Muscle of arm (tissue), 14 donors: ENCODE measurements at places on chromosomes 5 and 9. TPM values are rescaled to one million over a fixed set of nuclear protein-coding genes. Genes with fewer than 3 reads are reported as not detected.

- no peak for DNase-seq
These were observed 32.2 kb downstream of the EXD3 start for GRCh38 chr9:137390553-137391410.

GRCh38 chr5:117201001-117201400 is 626.4 kb upstream of the SEMA6A start:
- DNase-seq, result peak; percentile 48

DNA sequence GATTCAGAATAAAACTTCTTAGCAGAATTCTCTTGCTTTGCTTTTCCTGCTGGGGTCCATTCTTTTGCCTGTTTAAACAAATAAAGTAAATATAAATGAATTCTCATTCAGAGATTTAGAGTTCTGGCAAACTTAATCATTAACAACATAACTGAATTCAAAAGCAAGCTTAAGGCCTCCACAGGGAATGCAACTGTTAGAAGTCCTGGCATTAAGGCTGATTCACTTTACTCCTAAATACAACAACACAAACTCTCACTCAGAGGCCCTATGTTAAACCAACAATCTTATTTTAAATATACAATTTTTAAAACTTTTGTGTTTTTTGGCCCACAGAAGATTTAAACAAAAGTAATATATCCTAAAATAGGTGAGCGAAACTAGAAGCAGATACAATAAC is 178.3 kb downstream of the AP3B1 start:
- DNase-seq, result no peak

- DNase-seq, result no peak
These were observed 3.9 kb downstream of the CYFIP2 start for GRCh38 chr5:157269761-157270272.

DNA sequence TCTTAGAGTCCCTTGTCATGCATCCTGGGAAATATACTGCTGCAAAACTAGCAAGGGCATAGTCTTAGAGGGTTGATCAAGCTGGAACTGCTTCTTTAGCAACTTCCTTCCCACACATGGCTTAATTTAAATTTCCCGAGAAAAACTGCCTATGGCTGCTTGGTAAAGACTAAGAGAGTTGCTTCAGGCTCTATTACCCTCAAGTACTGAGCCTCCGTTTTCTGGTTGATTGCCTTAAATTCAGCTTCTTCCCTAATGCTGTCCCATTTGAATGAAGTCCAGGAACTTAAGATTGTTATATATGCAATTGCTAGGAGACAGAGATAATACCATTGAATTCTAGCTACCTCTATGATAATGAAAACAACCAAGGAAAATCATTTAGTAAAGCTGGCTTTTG is 385.7 kb upstream of the CYLC2 start:
- no peak for DNase-seq

DNA sequence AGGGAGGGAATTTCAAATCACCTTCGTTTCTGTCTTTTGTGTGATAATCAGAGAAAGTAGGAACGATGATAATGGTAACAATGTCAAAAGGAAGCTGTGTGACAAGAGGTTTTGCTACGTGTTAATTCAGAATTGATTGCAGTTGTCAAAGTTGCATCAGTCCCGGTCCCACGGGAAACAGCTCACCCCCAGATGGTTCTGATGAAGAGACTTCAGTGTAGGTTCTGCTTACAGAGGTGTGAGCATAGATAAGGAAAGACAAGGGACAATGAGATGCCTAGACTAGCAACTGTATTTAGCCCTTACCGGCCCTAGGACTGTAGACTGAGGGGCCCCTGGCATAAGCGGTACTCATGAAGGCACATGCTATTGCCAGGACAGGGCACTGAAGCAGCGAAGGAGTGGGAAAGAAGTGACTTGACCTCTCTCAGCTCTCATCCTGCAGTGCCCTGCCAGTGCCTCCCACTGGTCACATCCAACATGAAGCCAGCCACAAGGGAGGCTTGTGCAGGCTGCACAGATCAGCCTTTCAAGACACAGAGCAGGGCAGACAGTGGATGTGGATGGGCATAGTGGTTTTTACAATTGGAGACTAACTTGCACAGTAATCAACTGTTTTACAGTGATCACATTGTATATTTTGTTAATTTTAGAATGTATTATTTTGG is 21.1 kb downstream of the PDE8B start:
- no peak for DNase-seq

DNA sequence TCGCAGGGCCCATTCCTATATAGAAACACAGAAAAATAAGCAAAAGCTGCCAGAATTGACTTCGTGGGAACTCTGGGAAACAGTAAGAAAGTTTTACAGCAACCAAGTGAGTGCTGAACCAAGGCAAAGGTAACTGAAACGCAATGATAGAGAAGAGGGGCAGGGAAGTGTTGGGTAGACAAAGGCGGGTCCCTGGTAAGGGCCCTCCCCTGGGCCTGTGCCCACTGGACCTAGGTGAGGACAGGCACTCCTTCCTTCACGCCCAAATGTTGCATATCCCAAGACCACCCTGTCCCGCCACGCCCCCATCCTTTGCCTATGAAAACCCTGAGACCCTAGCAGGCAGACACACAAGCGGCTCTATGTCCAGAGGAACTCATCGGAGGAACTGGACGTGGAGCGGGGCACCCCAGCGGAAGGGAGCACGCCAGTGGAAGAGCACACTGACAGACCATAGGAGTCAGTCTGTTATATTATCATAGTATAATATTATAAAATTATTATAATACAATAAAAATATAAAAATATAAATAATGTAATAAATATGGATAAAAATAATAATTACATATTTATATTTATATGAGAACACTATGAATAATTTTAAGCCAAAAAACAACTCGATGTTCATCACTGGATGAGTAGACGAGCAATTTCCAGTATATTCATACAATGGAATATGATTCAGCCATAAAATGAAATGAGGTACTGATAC is 27.9 kb downstream of the CDKN2A start:
- DNase-seq, result no peak

DNA sequence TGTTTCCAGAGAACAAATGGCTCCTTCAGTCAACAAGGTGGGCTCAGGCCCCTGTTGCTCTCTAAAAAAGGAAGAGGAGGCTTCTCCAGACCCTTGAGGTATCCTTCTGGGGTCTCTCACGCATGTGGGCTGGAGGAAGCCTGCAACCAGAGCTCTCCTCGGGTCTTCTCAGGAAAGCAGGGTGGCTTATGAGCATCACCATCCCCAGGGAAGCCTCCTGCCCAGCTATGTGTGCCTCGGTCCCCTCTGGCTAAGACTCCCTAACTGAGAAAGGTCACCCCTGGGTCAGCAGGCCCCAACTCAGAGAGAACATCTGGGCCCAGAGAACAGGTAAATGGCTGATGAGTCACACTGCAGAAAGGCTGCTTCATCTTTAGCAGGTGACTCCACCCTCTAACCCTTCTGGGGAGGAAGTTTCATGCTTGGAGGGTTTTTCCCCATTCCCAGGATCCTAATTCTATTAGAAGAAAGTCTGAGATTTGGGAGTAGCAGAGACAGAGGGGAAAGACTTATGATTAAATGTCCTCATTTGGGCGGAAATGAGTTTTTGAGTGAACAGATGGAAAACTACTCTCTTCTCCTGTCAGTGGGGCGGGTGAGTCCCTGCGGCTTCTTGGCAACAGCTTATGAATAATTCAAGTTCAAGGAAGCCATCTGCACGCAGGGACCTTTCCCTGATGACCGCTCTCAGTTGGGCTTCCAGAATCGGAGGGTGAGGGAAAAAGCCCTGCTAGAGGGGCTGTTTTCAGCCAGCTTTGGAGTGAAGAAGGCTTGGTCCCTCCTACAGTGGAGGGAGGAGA is 41.9 kb downstream of the TGFBI start:
- peak; percentile 75 for DNase-seq

- DNase-seq, result no peak
These were observed 70.8 kb downstream of the MRPL36 start for GRCh38 chr5:1728846-1729245.

- DNase-seq, result no peak
These were observed 552 bp downstream of the OTULINL start for GRCh38 chr5:14581891-14582796.

DNA sequence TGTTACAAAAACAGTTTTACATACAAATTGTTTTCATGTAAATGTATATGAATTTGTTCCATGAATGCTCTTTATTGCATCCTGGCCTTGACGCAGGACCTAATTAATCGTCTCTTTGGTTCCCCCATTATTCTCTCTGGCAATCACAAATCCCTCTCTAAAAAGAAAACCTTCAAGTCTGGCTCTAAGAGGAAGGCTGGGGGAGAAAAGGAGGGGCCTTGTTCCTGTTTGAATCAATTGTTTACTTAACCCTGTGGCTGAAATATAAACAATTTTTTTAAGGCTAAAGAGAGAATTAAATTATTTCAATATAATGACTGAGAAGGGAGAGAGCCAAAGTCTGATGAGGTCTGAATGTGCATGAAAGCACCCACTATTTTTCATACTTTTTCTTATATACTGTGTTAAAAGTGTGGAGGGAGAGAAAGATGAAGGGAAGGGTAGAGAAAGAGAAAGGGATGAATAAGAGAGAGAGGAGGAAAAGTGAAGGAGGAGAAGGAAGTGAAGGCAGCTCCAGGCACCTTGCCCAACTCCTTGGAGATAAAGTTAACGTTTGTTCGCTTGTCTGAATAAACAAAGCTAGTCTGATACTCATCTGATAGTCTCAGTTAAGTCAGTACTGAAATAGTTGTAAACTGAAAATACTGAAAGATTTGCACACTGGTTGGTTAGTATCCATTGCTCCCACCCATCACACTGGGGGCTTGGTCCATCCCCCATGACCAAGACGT is 116.4 kb upstream of the SPDL1 start:
- DNase-seq, result no peak

- DNase-seq, result no peak
These were observed 1.7 kb downstream of the AHRR start for GRCh38 chr5:322942-323879.

DNA sequence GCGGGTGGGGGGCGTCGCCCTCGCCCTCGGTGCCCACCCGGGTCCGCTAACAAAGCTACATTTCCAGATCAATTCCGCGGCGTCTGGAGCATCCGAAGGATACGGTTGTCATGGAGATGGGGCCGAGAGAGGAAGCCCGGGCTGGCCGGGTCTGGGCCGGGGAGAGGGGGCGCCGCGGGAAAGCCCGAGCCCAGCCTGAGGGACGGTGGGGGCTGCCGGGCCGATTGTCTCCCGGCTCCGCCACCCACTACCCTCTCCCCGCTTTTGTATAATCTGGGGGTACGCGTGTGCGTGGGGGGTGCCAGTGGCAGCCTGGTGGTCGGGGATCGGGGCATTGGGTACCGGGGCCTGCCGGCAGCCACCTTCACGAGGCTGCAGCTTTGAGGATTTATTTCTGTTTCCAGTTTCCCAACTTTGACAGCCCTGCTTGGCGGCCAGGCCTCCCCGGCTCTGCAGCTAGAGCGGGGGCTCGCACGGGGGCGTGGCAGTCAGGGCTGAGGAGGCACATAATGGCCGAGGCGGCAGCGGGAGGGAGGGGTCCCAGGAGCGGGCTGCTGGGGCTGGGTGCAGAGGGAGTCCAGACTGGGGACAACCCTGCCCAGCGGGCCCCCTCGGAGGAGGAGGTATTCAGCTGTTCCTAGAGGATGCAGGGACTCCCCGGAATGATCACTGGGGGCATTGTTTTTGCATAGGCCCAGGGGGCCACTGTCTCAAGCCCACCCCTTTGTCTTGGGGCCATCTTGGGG is 626 bp downstream of the PSD2 start:
- no peak for DNase-seq

- DNase-seq, result no peak
These were observed 72.3 kb downstream of the SEMA5A start for GRCh38 chr5:9473624-9474023.

DNA sequence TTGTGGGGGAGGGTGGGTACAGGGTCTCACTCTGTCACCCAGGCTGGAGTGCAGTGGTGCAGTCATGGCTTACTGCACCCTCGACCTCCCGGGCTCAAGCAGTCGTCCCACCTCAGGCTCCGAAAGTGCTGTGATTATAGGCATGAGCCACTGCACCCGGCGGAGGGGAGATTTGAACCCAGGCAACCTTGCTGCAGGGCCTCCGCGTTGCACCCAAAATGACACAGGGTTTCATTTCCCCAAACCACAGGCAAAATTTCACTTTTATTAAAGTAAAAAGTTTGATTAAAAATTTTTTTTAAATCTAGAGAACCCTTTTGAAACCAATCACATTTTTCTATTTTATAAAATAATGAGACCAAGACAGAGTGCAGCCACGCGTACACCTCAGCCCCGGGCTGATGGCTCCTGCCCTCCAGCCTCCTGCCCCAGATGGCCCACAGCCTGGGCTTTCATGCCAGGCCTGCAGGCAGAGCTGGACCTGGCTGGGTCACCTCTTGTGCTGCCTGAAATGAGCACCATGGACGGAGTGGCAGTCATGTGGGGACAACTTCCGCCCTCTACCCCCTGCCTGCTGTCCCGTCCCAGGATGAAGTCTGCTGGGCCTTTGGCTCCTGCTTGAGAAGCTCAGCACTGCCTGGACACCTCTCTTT is 30.5 kb downstream of the USP20 start:
- no peak for DNase-seq

- DNase-seq, result no peak
These were observed 19.4 kb downstream of the CCDC171 start for GRCh38 chr9:15572200-15572770.

- no peak for DNase-seq
These were observed at the start of gene THBS4 for GRCh38 chr5:80034962-80035821. Gene THBS4, plus strand, starts transcription at chr5:80035348. Its CDS starts 190 bp downstream, at chr5:80035538.

DNA sequence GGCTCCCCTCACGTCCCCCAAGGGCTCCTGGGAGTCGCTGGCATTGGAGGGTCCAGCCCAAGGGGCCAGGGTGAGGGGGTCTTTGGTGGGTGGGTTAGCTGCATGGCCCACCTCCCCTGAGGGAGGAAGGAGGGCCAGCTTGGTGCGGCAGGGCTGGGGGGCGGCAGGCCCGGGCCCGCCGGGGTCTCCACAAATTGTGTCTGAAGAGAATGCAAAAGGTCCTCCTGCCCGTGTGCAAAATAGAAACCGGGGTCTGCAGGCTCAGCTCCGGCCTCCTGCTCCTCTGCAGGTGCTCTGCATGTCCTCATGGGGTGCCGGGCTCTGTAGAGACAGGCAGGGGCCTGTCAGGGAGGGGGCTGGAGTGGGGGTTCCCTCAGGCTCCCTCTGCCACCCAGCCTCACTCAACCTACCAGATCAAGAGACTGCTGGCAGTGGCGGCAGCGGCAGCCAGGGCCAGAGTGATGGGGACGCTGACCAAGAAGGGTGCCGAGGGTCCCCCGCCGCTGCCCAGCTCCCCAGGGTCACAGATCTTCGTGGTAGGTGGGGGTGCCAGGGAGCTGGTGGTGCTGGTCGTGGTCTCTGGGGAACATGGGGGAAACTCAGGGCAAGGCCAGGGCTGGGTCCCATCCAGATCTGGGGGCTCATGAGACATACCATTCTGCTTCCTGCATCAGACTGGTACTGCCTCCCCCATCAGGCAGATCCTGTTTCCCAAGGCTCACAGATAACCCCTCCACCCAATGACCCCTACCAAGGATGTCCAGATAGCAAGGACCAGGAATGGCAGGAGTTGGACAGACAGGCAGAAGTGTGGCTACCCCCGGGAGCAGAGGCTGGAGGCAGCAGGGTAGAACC is 29.2 kb upstream of the ENHO start:
- no peak for DNase-seq

CD180 gene
- 1.4 TPM for polyA plus RNA-seq

IL3 gene
- not detected for polyA plus RNA-seq

MARCOL gene
- not detected for polyA plus RNA-seq

SHC3 gene
- polyA plus RNA-seq, result 0.84 TPM
